EL (cell line): ENCODE measurements at places on chromosomes 3 and 15.
A peak's percentile ranks its signal among the peaks of the same experiment; 100 is the strongest.

GRCh38 chr15:77858792-77859490, 218.6 kb downstream of the TBC1D2B start:
- no peak for DNase-seq

DNA sequence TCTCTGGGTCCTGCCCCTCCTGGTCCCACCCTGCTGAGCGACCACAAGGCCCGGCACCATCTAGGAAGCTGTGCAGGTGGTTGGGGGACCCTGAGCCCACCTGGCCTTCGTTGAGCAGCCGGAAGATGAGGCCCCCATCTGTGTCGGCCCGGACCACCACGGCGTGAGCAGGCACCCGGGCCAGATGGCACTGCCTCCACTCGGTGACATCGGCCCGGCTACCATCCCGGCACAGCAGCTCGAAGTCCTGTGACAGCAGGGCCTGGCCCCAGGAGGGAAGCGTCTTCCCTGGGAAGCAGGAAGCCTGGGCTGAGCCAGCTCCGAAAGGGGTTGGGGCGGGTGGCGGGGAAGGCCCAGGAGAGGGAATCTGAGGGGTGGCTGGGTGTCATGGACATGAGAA, 12.6 kb downstream of the MELTF start:
- DNase-seq = no peak

DNA sequence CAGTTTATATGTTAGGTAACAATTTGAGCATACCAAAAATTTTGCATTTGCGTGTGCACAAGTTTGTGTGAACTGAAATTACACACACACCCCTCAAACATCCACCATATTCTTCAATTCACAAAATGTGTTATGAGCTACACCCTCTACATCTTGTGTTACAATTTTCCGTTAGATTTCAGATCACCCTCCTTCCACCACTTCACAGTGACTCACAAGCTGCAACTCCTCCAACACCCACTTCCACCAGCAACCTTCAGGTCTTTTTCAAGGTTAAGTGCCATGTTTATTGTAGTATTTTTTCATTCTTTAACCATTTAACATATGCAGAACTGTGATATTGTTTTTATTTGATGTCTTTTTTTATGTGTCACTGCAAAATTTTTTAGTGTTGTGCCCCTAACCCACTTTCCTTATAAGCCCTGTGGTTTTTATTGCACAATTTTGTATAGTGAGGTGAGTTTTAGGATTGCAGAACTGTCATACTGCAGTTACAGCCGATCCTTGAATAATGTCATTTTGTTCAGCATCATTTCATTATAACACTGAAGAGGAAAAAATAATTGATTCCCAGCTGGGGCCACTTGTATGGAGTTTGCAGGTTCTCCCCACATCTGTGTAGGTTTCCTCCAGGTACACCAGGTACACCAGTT, 148.9 kb downstream of the PLCL2 start:
- DNase-seq = no peak

GRCh38 chr3:13316603-13317002, 103.5 kb downstream of the NUP210 start:
- DNase-seq = no peak

GRCh38 chr3:125266971-125267370, 54.4 kb upstream of the SLC12A8 start:
- no peak for DNase-seq

DNA sequence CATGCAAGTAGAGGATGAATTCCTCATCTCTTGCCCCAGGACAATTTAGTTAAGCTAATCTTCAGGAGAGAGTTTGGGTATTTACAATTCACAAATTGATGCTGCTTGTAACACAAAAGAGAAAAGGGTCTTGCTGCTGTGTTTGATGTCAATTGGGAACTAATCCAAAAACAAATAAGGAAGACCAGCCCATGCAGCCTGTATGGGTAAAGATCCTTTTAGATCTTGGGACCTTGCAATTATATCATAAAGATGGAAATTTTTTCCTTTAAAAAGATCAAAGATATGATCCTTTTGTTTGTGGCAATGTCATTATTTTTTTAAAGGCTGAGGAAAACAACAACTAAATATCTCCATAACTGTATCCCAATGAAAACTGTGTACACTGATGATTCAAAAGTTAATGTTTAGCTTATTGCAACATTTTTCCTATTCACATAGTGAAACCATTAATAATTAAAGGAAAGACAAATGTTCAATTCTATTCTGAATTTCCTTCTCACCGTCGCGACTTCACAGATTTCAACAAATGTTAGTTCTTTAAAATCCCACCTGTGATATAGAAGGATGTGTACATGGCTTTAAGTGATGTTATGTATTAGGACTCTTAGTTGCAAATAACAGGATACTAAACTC, 40.2 kb downstream of the TMEM212 start:
- DNase-seq = no peak

GRCh38 chr3:99049164-99049563, 147.7 kb upstream of the DCBLD2 start:
- DNase-seq = no peak

DNA sequence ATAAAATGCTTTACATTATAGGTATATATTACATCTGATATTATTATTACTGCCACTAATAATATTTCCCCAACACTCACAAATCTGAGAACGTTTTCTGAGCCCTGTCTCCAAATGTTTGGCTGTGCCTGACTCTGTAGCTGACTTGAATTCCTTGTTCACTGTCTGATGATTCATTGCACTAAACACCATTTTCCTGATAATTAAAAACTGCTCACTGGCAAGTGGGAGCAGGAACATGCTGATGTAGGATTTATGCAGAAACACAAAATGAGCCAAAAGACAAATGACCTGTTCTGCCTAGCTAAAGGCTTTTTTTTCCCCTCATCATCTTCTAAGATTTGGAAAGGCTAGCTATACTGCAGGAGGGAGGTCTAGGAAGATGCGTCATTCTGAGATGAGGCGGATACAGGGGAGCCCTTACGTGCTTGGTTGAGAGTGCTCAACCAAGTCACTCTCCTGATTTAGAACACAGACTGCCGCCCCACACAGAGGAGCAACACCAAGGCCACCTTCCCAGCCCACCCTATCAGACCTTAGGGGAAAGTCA, 380.7 kb downstream of the EPHB1 start:
- no peak for DNase-seq

- DNase-seq = no peak
These were observed 29.9 kb downstream of the TMEM40 start for GRCh38 chr3:12729051-12729651.

GRCh38 chr3:170848292-170848917, 21.6 kb downstream of the RPL22L1 start:
- peak; percentile 25 for DNase-seq

DNA sequence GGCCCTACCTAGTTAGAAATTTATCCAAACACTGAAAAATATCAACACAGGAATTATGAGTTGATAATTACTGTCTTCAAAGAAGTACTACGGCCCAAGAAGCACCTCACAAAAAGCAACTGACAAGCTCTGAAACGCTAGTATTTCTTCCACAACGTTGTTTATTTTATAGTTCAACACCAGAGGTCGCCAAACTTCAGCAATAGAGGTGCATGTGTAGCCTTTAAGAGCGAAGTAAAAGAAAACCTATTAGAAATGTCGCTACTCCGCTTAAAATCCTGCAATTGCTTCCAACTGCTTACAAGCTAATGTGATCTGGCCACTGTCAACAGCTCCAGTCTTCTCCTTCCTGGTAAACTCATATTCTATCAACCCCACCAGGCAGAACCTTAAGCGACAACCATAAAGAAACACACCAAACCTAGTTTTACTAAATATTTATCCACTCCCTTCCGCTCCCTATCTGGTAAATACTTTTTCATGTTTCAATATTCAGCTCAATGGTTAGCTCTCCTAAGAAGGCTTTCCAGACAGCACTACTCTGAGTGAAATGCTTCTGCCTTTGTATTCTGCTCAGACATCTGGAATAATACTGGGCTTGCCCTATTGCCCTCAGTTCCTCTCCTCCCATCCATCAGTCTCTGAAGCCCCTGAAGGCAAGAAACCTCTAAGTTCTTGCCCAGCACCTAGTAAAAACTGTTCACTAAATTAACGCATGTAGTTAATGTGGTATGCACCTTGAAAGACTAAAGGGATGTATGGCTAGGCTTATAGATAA, 110.2 kb downstream of the NR1I2 start:
- peak; percentile 67 for DNase-seq

DNA sequence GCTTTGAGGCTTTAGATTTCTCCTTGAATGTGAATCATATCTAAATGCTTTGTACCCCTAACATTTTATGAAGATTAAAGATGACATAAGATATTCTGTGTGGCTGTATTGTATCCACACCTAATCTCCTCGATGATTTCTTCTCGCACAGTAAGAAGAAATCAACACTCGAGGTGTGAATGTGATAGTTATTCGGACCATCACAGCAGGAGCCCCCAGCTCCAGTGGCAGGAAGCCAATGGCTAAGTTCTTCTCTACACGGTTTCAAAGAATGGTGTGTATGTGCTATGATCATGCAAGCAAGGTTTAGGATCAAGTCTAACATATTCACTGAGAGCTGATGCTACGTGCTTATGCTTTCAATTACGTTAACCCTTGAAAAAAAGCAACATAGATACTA, 271.0 kb downstream of the SUCLG2 start:
- DNase-seq = no peak

DNA sequence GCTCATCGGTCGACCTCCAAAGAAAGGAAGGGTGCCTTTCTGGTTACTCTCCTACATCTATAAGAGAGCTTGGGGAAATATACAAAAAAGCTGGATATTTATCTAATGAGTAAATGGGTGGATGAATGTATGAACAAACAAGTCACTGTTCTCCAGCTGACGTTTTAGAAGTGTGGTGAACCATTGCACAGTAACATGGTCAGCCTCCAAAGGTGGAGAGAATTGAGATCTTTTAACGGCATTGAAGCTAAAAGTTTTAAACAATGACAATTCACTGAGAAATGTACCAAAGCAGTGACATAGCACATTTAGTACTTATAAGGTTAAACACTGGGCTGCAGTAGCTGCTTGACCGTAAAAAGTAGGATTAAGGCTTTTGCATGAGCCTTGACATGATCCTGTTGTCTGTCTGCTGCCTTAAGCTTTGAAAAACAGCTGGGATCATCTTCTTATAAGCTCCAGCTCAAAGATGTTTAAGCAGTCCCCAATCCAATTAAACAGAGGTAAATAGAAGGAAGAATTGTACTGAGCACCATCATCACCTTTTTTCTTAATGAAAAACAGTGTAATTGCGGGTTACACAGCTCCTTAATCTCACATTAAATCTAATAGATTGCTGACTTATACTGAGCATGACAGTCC, 222.9 kb downstream of the WDR72 start:
- no peak for DNase-seq

- DNase-seq = peak; percentile 67
These were observed 384 bp downstream of the KNL1 start for GRCh38 chr15:40594429-40594836.

DNA sequence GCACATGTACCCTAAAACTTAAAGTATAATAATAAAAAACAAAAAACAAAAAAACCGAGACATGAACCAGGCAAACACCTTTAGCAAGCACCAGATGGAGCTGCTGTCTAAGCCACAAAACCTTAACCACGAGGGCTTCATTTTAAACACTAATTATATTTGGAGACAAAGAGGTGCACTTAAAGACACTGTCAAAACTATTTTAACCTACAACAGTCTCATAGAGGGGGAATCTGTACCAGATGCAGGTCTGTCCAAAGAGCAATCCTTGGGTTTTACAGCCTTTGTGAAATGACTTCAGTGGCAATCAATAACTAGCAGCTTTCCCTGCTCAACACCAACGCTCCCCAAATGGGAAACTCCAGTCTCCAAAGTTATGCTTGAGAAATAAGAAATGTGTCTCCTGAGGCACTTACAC, 115.7 kb upstream of the TSPAN3 start:
- peak; percentile 13 for DNase-seq

GRCh38 chr3:72230774-72231379, 445.9 kb upstream of the PROK2 start:
- DNase-seq = no peak

DNA sequence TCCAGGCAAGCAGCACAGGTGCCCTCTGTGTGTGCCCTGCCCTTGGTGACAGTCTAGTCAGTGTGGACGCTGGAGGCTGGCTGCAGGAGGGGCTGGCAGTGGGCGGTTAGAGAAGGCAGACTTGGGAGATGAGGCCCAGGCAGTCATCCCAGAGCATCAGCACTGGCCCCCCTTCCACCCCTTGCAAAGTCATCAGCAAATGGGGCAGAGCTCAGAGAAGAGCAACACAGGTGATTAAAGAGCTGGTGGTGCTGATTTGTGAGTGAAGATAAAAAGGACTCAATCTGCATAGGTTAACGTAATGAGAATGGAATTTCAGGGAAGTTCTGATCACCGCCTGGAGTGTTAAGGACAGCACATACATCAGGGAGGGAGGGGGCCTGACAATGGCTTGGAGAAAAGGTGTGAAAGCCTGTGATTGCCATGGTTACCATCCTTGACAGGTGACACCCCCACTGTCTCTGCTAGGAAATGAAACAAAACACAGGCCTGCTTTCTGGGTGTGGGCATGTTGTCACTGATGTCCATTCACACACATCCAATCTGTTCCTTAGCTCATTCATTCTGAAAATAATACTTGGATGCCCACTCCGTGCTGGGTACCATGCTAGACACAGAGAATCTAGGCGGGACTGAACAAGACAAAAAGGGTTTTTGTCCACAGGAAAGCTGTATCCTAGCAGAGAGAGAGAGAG, 269.6 kb upstream of the ST8SIA2 start:
- no peak for DNase-seq

DNA sequence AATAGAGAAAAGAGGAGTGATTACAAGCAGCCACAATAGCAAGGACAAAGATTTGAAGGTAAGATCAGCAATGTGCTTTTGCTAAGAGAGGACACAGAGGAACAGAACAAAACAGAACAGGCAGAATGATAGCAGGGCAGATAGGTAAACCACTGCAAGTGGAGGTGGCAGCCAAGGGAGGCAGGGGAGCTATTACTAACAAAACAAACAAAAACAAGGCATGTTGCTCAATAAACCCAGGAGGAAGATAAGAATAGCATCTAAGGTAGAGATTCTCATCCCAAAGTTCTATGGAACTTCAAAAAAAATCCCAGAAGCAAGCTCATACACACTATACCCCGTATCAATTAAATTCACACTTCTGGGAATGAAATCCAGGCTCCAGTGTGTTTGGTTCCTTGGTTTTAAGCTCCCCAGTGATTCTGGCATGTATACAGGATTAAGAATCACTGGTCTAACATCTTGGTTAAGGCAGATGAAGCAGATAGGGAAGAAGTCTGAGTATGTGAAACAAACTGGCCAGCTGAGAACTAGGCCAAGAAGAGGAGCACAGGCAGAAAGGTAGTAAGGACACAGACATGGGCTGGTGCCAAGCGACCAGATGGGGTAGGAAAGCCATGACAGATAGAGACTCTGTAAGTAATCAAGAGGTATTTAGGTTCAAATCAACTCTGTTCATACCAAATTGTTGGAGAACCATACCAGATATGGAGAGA, 189.2 kb downstream of the DTWD1 start:
- no peak for DNase-seq

- DNase-seq = no peak
These were observed 21.9 kb upstream of the KPNA1 start for GRCh38 chr3:122536632-122537001.

DNA sequence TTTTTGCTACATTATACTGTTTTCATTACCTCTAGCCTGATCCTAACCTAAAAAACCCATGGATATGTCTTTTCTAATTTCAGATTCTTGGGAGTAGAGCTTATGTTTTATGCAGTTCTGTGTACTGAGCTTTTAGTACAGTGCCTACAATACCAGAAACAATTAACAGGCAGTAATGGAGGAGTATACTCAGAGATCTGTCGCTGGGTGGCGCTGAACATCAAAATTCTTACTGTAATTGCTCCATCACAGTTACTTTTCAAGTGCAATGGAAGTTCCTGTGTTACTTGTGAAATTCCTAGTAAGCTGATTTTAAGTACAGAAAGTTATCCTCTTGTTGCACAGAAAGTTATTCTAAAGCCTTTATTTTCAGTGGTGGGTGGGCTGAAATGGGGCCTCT, 66.9 kb downstream of the RNF13 start:
- peak; percentile 64 for DNase-seq
